ENCODE measurements at places on chromosomes 11 and 22. TPM values are rescaled to one million over a fixed set of nuclear protein-coding genes. Genes with fewer than 3 reads are reported as not detected.

The OR4A16 gene
- not detected for total RNA-seq

The ARFIP2 gene
- total RNA-seq = 53.0 TPM

The UPK3A gene
- total RNA-seq = not detected

The SLC5A12 gene
- total RNA-seq = not detected

The FIBIN gene
- total RNA-seq = 0.65 TPM

The SOX10 gene
- total RNA-seq = 0.16 TPM

The OR8B12 gene
- total RNA-seq = not detected

The RAPSN gene
- total RNA-seq = not detected

The CRYBA4 gene
- total RNA-seq = not detected

The PVALB gene
- not detected for total RNA-seq

The P4HA3 gene
- 3.9 TPM for total RNA-seq

The GLYAT gene
- not detected for total RNA-seq

The MS4A3 gene
- not detected for total RNA-seq

The GPR83 gene
- not detected for total RNA-seq

The PANX3 gene
- total RNA-seq = not detected

The OLFML1 gene
- 0.25 TPM for total RNA-seq

The RIMBP3C gene
- total RNA-seq = 0.13 TPM

The PIWIL4 gene
- total RNA-seq = 1.6 TPM

The RAG2 gene
- total RNA-seq = not detected

All from mesangial cell (primary cell).